T-helper 9 cell (primary cell): ENCODE measurements at places on chromosomes 16 and 17.

GRCh38 chr16:25066747-25067631 lies 44.6 kb upstream of the LCMT1 start:
- peak; percentile 80 for DNase-seq

DNA sequence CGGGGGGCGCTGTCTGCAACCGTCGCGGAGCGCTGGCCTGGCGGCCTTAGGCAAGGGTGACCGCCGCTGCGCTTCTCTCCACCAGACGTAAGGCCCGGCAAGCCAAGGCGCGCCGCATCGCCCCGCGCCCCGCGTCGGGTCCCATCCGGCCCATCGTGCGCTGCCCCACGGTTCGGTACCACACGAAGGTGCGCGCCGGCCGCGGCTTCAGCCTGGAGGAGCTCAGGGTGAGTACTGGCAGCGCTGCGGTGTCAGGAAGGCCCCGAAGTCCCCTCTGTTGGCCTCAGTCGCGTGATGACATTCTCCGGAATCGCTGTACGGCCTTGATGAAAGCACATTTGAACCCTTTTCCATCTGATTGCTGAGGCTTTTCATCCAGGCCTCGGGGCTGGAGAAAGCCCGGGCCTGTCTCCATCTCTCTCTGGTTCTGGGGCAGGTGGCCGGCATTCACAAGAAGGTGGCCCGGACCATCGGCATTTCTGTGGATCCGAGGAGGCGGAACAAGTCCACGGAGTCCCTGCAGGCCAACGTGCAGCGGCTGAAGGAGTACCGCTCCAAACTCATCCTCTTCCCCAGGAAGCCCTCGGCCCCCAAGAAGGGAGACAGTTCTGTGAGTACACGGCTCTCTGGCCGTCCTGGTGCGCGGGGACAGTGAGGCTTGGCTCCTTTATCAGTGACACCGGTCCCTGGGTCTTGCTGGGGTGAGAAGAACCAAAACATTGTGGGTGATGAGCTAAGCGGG lies 831 bp downstream of the RPL13 start:
- no peak for DNase-seq

GRCh38 chr17:17041018-17041521 lies 1.2 kb upstream of the MPRIP start:
- DNase-seq, result no peak

GRCh38 chr17:66620528-66620927 lies 214.4 kb upstream of the CACNG5 start:
- DNase-seq, result no peak

DNA sequence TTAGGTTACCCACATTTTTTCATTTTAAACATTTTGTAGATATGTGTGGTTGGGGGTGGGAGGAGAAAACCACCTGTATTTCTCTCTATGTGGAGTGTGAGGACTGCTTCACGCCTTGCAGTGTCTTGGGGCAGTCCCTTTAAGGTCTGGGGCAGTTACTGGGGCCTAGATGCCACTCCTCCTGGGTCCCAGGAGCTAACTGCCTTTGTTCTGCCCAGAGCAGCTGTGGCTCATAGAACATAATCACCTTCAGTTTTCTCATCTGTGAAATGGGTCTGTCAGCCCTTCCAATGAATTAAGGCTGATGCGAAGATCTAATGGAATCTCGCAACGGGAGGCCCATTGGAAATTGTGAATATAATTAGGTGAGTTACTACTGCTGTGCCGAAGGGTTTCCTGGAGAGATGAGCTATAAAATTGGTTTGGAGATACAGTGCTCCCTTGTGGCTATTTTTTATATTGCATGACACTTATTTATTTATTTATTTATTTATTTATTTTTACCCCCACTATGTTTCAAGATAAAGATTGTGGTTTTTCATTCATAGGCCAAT lies 22.9 kb downstream of the DHRS7C start:
- DNase-seq, result no peak

DNA sequence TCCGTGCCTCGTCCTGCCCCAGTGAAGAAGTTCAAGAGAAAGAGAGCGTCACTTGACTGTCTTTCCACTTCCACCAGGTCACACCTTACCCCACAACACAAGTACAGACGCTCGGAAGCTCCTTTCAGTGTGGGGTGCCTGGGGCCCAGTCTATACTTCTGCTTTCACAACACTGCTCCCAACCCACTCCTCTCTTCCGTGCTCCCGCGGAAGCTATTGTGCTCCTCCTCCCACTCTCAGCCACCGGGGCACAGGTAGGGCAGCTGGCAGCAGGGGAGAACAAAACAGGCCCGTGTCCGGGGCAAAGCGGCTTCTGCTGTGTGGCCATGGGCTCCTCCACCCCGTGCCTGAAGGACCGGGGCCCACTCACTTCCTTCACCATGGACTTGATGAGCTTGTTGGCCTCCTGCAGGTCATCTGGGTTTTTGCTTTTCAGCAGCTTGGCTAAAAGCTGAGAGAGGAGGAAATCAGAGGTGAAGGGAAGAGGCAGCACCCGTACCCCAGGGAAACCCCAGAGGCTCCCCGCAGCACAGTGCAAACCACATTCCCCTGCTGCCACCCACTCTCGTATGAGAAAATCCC lies 18.9 kb downstream of the GGA3 start:
- peak; percentile 51 for DNase-seq

- DNase-seq, result no peak
These were observed 5.5 kb downstream of the SOX8 start for GRCh38 chr16:986925-987582.

DNA sequence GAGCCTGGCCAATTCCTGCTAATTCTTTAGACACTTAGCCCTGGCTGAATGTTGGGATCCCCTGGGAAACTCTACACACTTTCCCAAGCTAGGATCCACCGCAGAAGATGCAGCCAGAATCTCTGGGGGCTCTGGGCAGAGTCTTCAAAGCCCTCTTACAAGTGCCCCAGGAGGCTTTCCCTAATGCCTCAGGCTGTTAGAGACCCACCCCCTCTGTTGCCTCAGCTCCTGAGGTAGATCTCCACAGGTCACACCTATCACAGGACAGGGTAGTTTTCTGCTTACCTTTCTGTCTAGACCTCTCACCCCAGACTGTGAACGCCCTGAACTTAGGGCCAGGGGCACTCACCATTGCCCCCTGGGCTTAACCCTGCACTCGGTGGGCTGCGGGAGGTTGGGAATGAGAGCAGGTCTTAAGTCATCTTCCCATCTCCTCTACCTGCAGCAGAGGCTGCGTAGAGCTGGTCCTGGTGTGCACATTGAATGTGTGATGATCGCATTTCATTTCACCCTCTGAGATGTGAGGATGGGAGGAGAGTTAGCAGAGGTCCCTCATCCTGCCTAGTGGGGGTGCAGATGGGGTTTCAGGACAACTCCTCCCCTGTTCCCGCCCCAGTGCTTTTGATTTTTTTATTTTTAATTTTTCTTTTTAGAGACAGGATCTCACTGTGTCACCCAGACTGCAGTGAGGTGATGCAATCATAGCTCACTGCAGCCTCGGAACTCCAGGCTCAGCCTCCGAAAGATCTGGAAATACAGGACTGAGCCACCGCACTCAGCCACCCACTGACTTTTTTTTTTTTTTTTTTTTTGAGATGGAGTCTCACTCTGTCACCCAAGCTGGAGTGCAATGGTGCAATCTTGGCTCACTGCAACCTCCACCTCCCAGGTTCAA lies 89.0 kb upstream of the LHX1 start:
- DNase-seq, result no peak

DNA sequence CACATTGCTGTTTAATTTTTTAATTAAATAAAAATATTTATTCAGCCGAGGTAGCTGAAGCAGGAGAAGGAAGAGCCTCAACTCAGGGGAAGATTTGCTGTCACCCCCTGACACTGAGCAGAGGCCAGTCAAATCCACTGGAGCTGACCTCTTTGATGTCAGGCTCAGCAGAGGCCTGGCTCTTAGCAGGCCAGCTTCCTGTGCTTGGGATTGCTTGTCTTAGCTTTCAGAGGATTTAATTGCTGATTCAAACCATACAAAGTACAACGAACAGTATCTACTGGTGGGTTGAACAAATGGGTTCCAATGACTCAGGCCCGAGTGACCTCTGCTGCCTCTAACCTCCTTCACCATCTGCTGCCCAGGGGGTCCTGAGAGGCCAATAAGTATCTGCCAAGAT lies 417.0 kb upstream of the HSBP1 start:
- no peak for DNase-seq
